Vagina (tissue), 2 donors: ENCODE measurements at places on chromosomes 2 and 18.
A peak's percentile ranks its signal among the peaks of the same experiment; 100 is the strongest.

DNA sequence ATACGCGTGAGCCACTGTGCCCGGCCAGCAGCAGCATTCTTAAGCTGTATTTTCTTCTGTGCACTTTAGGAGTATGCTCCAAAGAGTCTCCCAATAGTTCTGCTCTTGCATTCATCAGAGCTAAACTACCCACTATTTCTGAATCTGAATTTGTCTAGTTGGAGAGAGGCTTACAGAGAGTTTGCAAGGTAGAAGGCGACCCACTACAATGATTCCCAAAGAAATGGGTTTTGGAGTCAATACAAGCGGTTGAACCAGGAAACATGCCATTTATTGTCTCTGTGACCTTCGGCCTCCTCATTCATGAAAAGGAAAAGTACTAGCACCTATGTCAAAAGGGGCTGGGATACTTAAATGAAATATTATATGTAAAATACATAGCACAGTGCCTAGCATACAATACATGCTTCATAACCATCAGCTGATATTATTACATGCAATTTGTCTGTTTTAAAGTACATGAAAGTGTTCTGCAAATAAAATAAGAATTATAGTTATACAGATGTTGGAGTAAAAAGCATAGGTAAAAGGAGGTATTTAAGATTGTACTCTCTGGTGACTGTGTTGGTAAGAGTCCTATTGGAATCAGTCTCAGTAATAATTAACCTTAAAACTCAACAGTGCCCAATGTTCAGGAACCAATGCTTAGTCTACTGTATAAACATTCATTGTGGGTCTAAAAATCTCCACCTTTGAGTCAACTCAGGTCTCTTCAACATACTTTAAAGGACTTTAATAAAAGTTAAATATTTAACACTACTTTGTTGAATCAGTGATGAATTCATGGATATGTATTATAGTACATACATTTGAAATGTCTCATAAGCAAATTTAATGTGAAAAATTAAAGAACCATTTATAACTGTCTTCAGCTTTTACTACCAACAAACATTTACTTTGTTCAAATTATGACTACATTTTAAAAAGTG is 89.8 kb upstream of the GRB14 start:
- no peak for DNase-seq

- DNase-seq: no peak
These were observed 228.4 kb upstream of the MEX3C start for GRCh38 chr18:51425889-51426288.

DNA sequence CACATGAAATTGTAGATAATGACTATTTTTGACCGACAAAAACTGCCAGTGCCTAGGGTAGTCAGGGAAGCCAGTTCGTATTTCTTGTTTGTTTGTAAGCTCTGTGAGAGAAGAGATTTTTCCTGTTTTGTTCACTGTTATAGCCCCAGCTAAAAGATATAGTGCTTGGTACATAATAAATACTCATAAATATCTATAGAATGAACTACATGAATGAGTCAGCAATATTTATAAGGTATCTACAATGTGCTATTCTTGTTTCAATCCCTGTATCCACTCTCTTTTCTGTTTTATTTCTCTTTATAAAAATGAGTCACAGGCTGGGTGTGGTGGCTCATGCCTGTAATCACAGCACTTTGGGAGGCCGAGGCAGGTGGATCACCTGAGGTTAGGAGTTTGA is 275.6 kb upstream of the FANCL start:
- no peak for DNase-seq

GRCh38 chr2:89818873-89819272 is 1127.4 kb downstream of the RPIA start:
- no peak for DNase-seq

DNA sequence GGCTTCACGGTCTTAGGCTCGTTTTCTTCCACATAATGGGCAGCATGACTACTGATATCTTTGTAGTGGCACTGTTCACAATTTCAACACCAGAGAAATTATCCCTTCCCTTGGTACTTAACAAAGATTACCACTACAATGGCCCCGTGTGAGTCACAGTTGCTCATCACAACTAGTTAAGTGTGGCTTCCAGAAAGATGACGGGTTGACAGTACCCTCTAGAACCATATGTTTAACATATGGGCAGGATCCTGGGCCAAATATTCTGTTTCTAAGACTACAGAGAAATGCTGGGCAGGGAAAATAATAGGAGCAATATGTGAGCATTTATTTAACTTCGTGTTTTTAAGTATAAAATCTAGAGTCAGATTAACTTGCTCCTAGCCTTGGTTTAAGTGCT is 780.1 kb upstream of the LINC00305 start:
- DNase-seq: no peak

- DNase-seq: no peak
These were observed 668 bp downstream of the NFU1 start for GRCh38 chr2:69436596-69436937.

- DNase-seq: no peak
These were observed 244.7 kb upstream of the MMADHC start for GRCh38 chr2:149832324-149832723.

- DNase-seq: peak; percentile 5
These were observed 218.5 kb upstream of the HDAC4 start for GRCh38 chr2:239619369-239619768.

DNA sequence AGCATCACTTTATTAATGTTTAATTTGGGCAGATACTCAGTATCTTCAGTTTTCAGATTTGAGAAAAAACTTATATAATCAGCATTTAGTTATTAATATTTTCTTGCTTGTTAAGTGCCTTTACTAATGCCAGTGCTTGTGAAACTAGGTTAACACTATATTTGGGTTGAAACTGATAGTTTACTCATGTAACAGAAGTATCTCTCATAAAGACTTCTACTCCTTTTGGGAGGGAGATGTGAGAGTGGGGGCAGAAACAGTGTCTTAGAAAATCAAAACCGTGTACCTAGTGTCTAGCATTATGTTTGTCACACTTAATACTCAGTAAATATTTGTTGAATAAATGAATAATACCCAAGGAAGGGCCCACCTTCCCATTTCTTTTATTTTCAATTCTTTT is 129.5 kb downstream of the MSTN start:
- DNase-seq: no peak

GRCh38 chr2:185063761-185064160 is 465.4 kb downstream of the ZNF804A start:
- no peak for DNase-seq

- no peak for DNase-seq
These were observed 189.0 kb downstream of the BCL11A start for GRCh38 chr2:60364491-60364890.

- DNase-seq: no peak
These were observed 4.7 kb downstream of the CAPG start for GRCh38 chr2:85405201-85406059.

- DNase-seq: no peak
These were observed 180.3 kb downstream of the ANKRD44 start for GRCh38 chr2:197130318-197130717.

GRCh38 chr2:43302961-43303494 is 76.6 kb upstream of the ZFP36L2 start:
- no peak for DNase-seq

DNA sequence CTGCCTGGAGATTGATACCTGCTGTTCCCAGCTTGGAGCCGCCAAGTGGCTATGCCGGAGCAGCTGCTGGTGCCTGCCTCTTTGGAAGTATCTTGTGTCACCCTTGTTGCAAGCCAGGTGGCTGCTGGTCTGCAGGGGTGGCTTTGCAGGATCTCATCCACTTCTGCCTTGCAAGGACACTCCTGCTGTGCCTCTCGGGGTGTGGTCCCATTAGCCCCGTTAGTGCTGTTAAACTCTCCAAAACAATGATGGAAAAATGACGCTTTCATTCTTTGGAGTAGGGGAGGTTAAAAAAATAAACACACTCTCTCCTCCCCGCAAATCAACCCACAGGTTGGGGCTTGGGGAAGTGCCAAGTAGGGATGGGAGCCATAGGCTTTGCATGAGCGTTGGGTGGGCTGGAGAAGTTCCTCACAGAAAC is 352.8 kb downstream of the RNF144A start:
- DNase-seq: no peak

- DNase-seq: no peak
These were observed 30.3 kb downstream of the NCOA1 start for GRCh38 chr2:24521162-24521857.

- DNase-seq: no peak
These were observed 57.0 kb downstream of the ZNF407 start for GRCh38 chr18:74654638-74655037.

DNA sequence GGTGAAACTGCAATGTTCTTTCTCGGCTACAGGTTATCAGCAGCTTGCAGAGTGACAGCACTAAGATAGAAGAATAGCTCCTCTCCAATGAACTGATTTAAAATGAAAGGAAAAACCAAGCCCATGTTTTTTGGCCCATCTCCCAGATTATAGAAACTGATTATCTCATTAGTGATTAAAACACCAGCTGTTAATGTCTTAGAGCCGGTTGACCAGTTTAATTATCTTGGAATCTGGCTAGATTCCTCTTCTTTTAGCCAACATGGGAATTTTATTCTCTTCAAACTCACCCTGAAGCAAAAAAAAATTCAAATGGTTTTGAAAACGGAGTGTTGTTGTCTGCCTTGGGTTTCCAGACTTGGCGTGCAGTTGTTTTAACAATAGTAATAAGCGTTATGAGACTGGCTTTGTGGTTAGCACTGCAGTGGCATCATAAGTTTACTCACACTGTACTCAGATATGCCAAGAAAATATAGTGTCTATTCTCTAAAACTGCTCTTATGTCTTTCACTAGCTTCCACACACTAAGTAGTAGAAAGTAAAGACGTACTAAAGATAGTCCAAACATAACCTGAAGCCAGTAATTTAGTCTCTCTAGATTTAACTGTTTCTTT is 665.3 kb downstream of the STK39 start:
- DNase-seq: no peak

DNA sequence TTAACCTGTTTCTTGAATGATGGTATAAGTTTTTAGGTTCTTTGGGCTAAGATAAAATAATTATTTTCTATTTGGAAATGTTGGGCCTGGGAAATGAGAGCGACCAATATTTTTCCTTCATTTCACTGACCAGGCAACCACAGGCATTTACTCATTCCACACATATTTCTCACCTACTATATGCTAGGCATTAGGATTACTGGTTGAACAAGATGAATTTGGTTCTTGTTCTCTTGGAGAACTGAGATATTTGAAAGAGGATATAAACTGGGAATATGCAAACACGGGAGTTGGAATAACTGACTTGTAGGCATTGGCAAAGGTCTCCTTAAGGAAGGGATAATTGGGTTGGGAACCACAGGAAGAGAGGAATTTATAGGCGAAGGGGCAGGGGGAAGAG is 3.9 kb upstream of the MYL1 start:
- DNase-seq: no peak

DNA sequence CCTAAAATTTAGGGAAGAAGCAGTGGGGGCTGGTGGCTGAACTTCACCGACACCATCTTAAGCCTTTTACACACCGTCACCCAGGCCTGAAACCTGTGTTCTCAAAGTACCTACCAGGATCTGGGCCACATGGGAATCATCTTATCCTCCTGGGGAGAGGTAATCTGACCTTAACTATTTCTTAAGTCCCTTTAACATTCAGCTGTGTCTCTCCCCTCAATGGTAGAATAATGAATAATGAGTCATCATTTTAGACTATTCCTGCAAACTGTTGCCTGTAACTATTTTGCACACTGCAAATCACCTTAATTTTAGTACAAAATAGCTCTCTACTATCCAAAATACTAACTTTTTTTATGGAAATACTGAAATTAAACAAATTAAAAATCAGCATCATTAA is 149.4 kb upstream of the KLF7 start:
- no peak for DNase-seq

DNA sequence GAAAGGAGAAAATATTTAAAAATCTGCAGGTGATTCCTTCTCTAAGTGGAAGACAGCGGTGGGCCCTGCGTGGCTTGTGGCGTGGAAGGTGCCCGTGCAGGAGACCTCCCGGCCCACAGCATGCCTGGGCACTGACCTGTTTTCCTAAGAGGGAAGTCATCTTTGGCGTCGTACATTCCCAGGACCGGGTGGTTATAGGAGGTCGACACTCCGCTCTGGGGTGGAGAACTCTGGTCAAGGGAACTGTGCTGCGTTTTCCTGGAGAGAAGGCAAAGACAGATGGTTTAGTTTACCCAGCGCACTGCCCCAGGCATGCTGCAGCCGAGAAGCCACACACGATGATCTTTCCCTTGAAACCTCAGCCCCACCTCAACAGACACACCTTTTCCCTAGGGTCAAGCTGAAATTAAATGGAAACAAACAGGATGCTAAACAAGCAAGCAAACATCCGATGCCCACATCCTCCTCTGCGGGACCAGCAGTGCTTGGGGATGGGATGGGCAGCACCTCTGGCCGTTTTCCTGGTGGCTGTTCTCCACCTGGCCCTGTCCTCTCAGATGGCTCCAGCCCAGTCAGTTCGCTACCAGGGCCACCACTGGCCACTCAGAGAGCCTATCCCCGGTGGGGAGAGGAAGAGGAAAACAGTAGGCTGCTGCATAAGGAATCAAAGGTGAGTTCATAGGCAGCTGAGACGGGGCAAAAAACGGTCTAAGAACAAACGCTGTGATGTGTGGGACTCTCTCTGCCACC is 244.1 kb downstream of the HDAC4 start:
- DNase-seq: no peak
